ENCODE measurements at places on chromosomes 11 and 22. TPM values are rescaled to one million over a fixed set of nuclear protein-coding genes. Genes with fewer than 3 reads are reported as not detected.

Gene CBLIF
- total RNA-seq: 0.63 TPM

Gene KMT5B
- 65.1 TPM for total RNA-seq

DNA sequence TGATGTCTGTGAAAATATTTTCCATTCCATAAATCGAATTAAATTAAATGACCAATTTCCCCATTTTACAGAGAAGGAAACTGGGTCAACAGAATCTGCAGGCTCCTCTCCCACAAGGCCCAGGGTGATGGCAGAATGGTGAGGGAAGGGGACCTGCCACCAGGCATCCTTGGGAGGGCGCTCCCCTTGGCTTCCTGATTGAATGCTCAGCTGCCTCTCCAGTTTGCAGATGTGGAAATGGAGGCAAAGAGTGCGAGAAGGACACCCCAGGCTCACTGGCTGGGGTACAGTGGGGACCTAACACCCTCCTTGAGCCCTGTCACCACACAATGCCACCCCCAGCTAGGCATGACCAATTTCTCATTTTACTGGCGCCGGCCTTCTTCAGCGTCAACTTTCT, 28.5 kb upstream of the CSNK1E start:
- DNase-seq: no peak

DNA sequence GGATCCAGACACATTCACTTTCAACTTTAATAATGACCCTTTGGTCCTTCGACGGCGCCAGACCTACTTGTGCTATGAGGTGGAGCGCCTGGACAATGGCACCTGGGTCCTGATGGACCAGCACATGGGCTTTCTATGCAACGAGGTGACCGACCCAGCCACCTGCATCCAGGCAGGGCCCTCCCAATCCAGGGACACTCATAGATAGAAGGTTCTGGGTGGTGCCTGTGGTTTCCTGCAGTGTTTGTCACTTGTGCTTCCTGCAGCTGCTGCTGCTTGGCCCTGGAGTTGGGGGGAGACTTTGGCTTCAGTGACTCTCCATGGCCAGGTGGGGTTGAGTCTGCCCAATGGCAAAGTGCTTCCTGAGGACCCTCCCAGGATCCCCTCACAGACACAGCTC, 7.3 kb downstream of the APOBEC3B start:
- no peak for DNase-seq

- DNase-seq: peak; percentile 53
Measured at GRCh38 chr22:35552196-35552842, 11.7 kb downstream of the RASD2 start.

- no peak for DNase-seq
Measured at GRCh38 chr11:74417379-74417804, 19.2 kb upstream of the PGM2L1 start.

DNA sequence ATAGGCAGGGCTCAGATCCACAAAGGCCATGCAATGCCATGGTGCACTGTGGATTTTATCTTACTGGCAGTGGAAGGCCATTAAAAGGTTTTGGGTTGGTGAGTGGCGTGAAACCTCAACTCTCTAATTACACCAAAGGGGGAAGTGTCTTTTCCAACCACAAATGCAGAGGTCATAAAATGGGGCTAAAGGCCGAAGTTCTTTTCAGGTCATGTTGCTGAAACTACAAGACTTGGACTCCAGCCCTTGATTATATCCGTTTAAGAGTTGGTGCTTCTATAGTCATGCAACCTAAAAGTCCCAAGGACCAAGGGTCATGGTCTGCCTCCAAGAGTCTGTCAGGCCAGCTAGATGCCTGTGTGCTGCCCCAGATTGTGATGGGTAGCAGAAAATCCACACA, 434.3 kb downstream of the RAB38 start:
- DNase-seq: peak; percentile 7

DNA sequence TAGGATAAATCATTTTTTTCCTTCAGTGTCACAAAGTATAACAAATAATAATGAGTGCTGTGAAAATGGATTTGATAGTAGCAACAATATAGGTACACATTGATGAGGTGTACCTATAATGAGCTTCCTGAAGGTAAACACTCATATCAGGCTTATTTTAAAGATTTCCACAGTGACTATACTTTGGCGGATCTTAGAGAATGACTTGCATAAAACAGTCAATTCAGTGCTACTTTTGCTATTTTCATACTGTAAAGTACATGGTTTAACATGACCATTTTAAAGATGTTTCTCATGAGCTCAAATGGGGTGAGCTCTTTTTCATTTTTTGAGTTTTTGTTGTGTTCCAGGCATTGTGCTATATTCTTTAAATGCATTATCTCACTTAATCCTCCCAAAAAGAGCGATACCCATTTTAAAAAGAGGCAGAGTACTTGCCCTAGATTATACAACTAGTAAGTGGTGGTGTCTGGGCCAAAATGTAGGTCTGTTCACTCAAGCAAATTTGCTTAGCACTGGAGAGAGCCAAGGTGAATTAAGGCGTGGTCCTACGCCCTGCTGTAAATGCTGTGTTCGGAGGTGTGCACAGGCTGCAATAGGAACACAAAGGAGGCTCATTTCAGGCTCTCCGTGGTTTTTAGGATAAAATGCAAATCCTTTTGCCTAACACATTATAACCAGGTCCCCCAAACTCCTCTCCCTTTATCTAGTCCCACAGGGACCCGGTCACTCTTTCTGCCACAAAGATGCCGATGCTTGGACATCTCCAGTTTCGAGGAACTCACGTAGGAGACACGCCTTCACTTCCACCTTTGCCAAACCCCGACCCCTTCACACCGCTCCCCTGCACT, 617 bp upstream of the ALKBH3 start:
- no peak for DNase-seq

All from mucosa of descending colon (tissue), 3 donors.